Midbrain (tissue), 1 donor: ENCODE measurements at places on chromosomes 3 and 15.

DNA sequence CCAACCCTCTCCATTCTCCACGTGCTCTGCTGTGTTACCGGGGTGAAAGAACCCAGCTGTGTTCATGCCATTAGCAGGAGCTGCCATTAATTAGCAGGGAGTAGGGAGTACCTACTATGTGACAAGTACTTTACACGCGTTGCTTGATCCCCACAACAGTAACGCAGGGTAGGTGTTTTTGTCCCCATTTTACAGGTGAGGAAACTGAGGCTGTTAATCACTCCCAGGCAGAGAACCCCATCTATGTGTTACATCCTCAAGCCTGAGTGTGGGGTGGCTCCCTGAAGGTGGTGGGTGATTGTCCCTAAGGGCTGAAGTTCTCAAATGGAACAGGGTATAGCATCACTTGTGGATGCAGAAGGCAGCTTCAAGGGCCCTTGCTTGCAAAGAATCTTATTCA is 22.8 kb downstream of the MELTF start:
- DNase-seq, result no peak

GRCh38 chr3:29597376-29598008 is 316.6 kb downstream of the RBMS3 start:
- DNase-seq, result no peak

- DNase-seq, result no peak
Observed at GRCh38 chr3:17740721-17741141, 1.7 kb downstream of the TBC1D5 start.

- no peak for DNase-seq
Observed at GRCh38 chr3:173287361-173287760, 110.2 kb upstream of the NLGN1 start.

DNA sequence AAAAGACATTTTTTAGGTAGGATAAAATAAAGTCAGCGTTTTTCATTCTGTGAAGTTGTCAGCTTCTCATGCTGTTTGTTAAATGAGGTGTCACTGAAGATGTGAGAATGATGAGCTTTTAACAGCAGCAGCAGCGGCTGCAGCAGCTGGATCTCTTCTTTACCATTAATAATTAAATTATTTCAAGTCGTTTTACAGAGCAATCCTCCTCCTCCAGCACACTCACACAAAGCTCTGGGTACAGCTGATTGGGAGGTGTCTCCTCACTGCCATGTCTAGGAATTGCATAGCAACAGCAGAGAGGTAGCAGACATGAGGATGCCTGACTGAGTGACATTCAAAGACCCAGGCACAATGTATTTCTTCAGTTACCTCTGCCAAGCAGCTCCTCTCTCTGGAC is 46.7 kb upstream of the PLAAT1 start:
- no peak for DNase-seq

DNA sequence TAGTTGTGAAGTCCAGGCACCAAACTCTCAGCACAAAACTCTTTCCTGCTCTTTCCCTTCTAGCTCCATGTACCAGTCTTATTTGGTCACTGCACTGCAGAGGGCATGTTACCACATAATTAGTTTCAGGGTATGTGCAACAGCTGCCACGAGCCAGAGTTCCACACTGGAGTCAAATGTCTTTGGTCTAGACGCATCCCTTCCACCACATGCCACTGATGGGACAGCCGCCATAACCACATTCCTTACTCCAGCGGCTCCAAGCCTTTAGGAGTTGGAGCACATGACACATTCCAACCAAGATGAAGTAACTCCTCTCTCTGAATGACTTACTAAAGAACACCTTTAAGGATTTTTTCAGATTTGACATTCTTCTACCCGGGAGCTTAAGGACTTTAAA is 153.4 kb downstream of the ERC2 start:
- DNase-seq, result no peak
